Osteocyte (in vitro differentiated cells): ENCODE measurements at places on chromosomes 1 and 21. TPM values are rescaled to one million over a fixed set of nuclear protein-coding genes. Genes with fewer than 3 reads are reported as not detected.

- DNase-seq, result no peak
These were observed 9.4 kb downstream of the FAM229A start for GRCh38 chr1:32352831-32353383.

GRCh38 chr1:97061604-97062003 lies 340.0 kb downstream of the PTBP2 start:
- no peak for DNase-seq

GRCh38 chr1:22851517-22851916 lies 121.1 kb downstream of the LACTBL1 start:
- DNase-seq, result no peak

- no peak for DNase-seq
These were observed 8.4 kb downstream of the MMACHC start for GRCh38 chr1:45508295-45509151.

GRCh38 chr1:155082301-155083051 lies 3.8 kb downstream of the EFNA3 start:
- DNase-seq, result no peak

GRCh38 chr21:30962013-30962412 lies 76.3 kb downstream of the KRTAP19-8 start:
- no peak for DNase-seq

The ZNF593OS gene
- not detected in 2 replicates for total RNA-seq

DNA sequence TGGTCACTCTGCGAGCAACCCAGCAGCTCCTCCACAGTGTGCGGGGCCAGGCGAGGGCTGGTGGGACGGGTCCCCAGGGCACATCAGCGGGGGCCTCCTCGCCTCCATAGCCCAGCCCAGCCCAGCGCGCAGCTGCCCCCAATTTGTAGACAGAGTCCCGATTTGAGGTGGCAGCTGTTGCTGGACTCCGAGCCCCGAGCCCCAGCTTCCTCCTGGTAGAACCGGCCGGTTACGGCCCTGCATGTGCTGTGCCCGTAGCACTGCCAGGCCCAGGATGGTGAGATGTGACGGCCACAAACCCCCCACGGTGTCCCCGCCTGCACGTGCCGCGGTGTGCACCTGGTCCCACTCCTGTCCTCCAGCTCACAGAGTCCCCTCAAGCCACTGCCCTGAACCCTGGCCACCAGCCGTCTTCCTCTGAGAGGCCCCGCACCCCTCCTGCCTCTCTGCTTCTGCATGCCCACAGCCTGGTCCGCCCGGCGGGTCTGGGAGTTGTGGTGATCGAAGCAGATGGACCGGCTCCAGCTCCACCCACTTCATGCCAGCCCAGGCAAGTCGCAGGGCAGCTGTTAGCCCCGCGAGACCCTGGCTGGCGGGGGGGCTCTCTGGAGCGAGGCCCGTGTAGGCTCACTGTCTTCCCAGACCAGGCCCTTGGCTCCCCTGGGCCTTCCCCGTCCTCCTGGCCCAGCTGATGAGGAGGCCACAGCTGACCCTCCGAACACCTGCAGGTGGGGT lies 55.5 kb downstream of the MORN1 start:
- DNase-seq, result no peak

DNA sequence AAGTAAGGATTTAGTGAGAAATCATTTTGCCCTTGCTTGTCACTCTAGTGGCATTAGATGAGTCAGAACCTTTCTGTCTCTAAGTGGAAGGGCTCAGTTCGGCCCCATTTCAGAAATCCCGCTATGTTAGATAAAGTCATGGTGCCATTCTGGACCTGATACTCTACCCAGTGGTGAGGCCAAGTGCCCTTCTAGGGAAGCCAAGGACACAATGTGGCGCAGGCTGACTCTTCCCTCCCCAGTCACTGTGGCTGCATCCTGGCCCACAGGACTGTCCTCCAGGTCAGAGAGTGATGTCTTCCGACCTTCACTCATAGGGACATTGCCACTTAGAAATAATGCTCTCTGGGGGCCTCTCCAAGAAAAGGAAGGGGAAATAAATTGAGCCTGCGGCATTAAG lies 48.3 kb upstream of the MTR start:
- no peak for DNase-seq

DNA sequence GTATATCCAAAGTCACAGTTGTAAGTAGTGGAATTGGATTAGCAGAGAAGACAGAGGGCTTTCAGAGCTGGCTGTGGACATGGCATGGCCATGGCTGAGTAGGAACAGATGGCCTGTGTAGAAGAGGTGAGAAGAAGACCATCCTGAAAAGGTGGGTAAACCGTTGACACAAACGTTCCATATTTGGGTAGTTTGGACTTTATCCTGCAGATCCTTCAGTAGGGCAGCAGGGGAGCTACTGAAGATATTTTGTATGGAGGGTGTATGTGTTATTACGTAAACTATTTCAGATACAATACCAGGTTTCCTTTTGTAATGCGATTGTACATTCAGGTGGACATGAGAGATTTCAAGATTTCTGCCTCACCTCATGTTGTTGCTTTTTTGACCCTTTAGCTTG lies 1.6 kb downstream of the UTP11 start:
- DNase-seq, result no peak

- DNase-seq, result no peak
These were observed at the start of gene TRIM63 for GRCh38 chr1:26067432-26067911. TRIM63 (minus strand) TSS chr1:26067630; CDS start chr1:26067494, 136 bp downstream.

DNA sequence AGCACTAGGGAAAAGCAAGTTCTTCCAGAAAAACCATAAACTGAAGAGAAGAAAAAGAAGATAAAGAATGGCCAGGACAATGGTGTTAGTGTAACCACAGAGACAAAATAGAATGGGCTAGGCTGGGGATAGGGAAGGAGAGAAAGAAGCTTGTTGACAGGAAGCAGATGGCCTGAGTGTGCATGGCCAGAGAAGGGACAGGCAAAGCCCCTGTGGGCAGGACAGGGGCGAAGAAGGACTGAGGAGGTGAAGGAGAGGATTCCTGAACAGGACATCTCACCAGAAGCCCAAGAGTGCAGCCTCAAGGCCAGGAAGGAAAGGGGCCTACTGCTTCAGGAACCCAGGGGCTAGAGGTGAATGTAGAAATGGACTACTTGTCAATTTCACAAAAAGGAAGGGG lies 29.3 kb downstream of the IQGAP3 start:
- DNase-seq, result no peak
